8988T (cell line): ENCODE measurements at places on chromosomes 7 and 10.

GRCh38 chr7:90723866-90724265, 127.7 kb downstream of the CDK14 start:
- no peak for DNase-seq

DNA sequence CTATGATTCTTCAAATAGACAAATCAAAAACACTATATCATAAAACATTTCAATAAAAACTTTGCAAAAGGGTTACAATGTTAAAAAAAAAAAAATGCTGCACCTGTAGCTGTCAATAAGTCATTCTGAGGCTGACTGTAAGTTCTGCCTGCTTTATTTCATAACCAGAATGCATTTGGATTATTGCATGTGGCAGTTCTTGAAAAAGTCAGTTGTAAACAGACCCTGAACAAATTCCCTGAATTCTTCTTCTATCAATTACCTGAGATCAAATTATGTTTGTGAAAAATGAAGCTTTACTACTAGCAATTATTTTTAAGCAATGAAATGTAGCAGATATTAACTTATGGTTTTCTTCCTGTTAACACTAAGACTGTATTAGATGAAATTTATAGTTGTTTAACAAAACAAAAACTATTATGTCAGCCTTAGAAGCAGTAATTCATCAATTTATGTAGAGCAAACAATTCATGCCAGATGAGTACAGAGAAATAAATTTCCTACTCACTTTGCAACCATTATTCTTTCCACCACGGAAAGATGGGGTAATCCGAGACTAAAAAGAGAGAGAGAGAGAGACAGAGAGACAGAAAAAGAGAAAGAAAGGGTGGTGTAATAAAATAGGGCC, 107.8 kb downstream of the SFMBT2 start:
- DNase-seq, result no peak

GRCh38 chr7:92667816-92668535, 77.8 kb upstream of the FAM133B start:
- DNase-seq, result no peak

DNA sequence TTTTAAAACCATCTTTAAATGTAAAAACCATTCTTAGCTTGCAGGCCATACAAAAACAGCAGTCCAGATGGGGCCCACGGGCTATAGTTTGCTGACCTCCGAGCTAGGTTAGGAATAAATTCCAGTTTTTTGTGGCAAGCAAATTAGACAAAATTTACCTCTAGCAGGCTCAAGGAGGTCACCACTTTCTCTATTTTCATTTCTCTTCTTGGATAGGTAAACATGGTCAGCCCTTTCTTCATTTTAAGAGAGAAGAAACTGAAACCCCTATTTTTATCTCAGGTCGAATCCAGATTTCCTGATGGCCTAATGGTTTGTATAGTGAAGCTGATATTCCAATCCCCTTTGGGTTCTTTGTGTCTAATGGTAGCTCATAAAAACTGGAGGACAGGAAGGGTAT, 10.7 kb downstream of the IKZF5 start:
- no peak for DNase-seq
